ENCODE measurements at places on chromosomes 5 and 9.
A peak's percentile ranks its signal among the peaks of the same experiment; 100 is the strongest.

DNA sequence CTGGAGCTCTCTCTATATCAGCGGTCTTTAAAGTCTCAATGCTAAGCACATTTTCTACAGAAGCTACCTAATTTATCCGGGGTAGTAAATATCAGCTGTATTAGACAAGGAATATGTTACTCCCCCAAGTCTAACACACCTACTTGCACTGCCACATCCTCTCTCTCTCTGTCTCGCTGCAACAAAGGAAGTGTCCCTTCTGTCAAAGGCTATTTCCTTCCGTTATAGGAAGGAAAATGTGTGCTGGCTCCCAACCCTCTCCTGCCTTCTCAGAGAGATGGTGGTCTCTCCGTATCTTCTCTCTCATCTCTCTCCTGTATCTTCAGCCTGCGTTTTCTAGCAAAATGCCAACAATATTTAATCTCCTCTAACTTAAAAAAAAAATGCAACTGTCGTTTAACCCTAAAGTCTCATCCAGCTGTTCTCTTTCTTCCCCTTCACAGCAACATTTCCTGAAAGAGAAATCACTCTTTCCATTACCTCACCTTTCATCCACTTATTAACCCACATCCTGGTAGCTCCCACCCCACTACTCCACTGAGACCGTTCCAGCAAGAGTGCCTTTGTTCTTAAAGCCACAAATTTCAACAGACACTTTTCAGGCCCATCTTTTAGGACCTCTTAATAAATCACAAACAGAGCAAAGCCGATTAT lies 2.3 kb downstream of the TTF1 start:
- DNase-seq: no peak

GRCh38 chr9:7788772-7789171 lies 10.8 kb downstream of the DMAC1 start:
- no peak for DNase-seq

- DNase-seq: no peak
Measured at GRCh38 chr5:132483661-132484390, 6.7 kb downstream of the IRF1 start.

GRCh38 chr5:150815010-150815409 lies 31.3 kb upstream of the IRGM start:
- DNase-seq: no peak

DNA sequence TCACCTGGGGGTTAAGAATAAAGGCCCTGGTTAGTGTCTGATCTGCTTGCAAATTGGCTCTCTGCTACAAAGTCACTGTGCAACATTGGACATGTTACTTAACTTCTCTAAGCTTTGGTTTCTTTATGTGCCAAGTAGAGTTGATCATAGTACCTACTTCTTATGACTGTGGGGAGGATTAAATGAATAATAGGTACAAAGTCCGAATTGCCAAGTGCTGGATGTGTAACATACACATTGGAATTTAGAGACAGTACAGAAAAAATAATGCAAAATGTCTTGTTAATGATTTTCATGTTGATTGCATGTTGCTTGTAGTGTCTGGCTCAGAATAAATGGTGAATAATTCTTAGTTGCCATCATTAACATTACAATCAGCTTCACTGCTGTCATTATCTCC lies 2.2 kb downstream of the DOCK8 start:
- no peak for DNase-seq

DNA sequence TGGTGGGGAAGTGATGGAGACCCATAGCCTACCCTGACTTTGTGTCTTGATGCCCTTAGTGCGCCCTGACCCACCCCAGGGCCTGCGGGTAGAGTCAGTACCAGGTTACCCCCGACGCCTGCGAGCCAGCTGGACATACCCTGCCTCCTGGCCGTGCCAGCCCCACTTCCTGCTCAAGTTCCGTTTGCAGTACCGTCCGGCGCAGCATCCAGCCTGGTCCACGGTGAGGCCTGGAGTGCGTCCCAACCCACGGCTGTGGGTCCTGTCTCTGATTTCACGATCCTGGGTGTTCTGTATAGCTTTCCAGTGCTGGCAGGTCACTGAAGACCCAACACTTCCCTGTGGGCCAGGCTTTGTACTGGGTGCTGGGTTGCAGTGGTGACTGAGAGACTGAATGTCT lies 4.0 kb downstream of the CCL27 start:
- DNase-seq: no peak

DNA sequence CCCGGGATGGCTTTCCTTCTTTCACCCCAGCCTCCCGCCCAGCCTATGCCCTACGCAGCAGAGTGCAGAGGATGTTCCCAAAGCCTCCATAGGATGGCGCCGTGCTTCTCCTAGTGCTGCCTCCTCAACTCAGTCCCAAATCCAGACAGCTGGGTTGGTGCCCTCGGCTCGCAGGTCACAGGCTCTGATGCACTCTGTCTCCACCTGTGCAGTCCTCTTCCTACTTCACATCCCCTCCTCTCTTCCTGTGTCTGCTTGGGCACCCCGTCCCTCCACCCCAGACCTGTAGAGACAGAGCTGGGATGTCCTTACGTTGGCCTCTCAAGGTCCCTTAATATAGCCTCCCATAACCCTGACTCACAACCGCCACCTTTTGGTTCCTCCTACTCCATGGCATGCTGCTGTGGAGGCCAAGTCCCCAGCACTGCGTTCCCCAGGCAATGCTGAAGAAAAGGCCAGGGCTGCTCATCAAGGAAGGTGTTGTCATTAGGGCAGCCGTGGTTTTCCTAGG lies 314.4 kb downstream of the GADD45G start:
- DNase-seq: peak; percentile 45

- no peak for DNase-seq
Measured at GRCh38 chr5:111122398-111122797, 30.2 kb downstream of the WDR36 start.

- peak; percentile 17 for DNase-seq
Measured at GRCh38 chr5:65722575-65723403, 784 bp downstream of the NLN start.

GRCh38 chr5:178434851-178435250 lies 155.3 kb downstream of the COL23A1 start:
- DNase-seq: no peak

GRCh38 chr5:93100976-93101375 lies 480.0 kb downstream of the NR2F1-AS1 start:
- DNase-seq: no peak

GRCh38 chr9:127124111-127124531 lies 1.7 kb upstream of the ANGPTL2 start:
- DNase-seq: no peak

GRCh38 chr9:26746357-26747072 lies 146.1 kb downstream of the CAAP1 start:
- DNase-seq: no peak

GRCh38 chr5:76114179-76114851 lies 31.1 kb downstream of the SV2C start:
- DNase-seq: no peak

DNA sequence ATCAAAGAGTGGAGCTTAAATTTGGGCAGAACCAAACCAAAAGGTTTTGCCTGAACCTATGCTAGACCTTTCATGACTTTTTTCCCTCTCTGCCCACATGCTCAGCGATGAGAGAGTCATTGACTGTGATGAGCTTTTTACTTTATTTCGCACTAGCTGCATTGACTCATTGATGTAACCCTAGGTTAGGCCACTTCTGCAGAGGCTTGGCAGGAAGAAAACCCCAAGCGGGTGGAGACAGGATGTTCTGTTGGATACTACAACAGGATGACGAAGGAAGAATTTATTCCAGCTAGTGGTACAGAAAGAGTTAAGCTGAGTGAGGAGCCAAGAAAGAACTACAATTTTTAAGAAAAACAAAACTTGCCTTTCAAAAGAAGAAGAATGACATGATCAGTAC lies 18.4 kb downstream of the AGXT2 start:
- DNase-seq: no peak

- DNase-seq: no peak
Measured at GRCh38 chr5:43515678-43516048, 715 bp upstream of the C5orf34 start.

DNA sequence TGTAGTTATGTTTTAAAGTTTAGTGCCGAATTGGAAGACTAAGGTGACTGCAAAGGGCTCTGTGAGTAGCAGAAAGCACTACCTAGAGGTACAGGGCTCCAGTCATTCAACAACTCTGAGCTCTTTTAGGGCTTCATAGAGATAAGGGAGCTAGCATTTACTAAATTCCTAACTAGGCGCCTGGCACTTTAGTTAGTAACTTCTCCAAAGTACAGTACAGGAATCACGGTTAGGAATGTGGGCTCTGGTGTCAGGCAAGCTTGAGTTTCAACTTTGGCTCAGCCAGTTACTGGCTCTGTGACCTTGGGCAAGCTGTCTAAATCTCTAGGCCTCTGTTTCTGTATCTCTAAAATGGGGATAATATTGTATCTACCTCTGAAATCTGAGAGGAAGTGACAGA lies 115.3 kb downstream of the SLIT3 start:
- DNase-seq: no peak

- no peak for DNase-seq
Measured at GRCh38 chr5:38692346-38692745, 135.9 kb upstream of the LIFR start.

- DNase-seq: no peak
Measured at GRCh38 chr5:137856201-137856600, 11.5 kb upstream of the MYOT start.

DNA sequence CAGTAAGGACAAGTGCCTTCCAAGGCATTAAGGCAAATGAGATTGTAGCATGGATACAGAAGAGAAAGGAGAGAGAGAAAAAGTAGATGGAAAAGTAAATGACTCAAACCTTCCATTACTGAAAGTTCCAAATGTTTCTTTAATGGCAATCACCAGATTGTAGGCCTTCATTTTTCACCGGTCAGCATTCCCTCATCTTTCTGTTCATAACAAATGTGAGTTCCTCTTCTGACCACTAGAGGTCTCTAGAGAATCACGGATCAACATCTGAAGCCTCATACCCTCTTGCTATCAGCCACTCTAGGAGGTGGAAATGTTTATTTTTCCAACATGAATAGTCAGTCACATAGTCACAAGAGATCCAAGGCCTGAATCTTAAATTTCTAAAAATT lies 73.6 kb upstream of the RPS23 start:
- no peak for DNase-seq

DNA sequence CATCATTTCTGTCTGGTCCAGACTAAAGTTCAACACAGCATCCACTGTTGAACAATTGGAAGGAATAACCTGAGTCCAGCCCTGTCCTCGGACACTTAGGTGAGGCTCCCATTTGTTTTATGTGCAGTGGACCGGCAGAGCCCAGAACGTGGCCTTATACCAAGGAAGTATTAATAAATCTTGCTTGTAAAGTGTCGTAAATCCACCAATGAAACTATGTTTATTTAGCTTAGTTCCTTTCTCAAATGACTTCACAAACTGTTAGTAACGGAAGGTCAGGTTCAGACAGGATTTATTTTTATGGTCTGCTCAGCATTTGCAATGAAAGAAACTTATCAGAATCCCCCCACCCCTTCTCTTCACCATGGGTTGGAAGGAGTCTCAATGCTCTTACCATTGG lies 149.5 kb downstream of the PCSK1 start:
- DNase-seq: no peak

DNA sequence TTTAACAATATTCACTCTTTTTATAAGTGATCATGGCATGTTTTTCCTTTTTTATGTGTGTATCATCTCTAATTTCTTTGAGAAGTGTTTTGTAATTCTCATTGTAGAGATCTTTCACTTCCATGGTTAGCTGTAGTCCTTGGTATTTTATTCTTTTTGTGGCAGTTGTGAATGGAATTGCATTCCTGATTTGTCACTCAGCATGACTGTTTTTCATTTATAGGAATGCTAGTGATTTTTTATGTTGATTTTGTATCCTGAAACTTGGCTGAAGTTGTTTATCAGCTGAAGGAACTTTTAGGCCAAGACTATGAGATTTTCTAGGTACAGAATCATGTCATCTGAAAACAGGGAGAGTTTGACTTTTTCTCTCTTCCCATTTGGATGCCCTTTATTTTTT lies 13.1 kb upstream of the SPINK13 start:
- no peak for DNase-seq

- no peak for DNase-seq
Measured at GRCh38 chr5:137360607-137361006, 138.5 kb downstream of the SPOCK1 start.

- no peak for DNase-seq
Measured at GRCh38 chr5:32042551-32042961, 131.6 kb downstream of the GOLPH3 start.

DNA sequence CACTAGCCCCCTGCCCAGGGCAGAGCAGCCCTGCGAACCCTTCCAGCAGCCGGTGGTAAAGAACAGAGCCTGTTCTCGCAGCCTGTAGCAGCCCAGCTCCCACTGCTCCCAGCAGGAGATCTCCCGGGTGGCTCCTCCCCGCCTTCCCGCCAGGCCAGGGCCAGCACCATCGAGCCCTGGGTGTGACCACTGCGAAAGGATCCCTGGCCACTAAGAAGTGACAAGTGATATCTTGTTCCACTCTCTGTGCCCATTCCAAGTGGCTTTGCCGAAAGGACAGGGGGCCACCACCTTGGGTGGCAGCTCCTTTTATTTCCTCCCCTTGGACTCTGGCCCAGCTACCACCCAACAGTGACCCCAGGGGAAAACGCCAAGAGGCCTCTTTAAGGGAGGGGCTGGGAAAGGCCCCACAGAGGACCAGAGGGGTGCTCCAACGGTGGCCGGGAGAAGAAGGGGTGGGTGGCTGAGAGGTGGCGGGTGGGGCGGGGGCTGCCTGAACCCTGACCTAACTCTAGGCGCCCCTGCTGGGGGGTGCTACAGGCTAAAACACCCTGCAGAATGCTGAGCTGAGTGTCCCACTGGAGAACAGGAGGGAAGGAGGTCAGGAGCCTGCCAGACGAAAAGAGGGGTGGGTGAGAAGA lies 1.6 kb downstream of the NACC2 start:
- DNase-seq: no peak

- no peak for DNase-seq
Measured at GRCh38 chr5:176553260-176554085, 4.3 kb downstream of the CDHR2 start.

DNA sequence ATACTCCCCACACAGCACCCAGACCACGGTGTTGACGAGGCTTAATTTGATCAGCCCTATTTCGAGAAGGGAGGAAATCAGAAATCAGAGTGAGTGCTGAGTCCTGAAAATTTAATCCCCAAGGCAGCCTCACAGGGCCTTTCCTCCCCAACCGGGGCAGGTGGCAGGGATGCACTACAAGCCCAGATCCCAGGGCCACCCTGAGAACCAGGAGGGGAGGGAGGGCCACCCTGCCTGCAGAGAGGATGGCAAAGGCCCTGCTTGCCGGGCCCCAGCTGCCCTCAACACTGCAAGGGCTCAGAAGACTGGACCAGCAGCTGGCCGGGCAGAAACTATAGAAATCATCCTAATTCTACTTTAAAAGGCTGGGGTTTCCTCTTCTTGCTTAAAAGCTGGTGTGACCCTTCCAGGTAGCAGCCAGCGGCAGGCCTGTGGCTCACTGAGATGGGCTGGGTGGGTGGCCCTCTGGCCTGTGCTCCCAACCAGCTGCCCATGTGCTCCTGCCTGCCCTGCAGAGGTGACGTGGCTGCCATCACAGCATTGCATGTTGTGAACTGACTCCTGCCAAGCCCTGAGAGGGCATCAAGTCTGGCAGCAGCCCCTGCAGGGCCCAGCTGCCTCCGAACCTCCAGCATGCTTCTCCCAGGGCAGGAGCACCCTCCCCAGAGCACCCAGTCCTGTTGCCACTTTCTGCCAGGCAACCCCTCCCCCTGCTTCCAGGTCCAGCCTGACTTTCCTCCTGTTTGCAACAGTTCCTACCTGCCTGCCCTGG lies 122.8 kb downstream of the ADAMTS2 start:
- no peak for DNase-seq

- DNase-seq: no peak
Measured at GRCh38 chr9:77841739-77842386, 189.7 kb downstream of the GNAQ start.

- no peak for DNase-seq
Measured at GRCh38 chr5:6623228-6623627, 9.6 kb downstream of the NSUN2 start.
